CMK (cell line): ENCODE measurements at places on chromosomes 5 and 9.
A peak's percentile ranks its signal among the peaks of the same experiment; 100 is the strongest.

- DNase-seq = no peak
Observed at GRCh38 chr5:68352166-68352565, 136.6 kb downstream of the PIK3R1 start.

DNA sequence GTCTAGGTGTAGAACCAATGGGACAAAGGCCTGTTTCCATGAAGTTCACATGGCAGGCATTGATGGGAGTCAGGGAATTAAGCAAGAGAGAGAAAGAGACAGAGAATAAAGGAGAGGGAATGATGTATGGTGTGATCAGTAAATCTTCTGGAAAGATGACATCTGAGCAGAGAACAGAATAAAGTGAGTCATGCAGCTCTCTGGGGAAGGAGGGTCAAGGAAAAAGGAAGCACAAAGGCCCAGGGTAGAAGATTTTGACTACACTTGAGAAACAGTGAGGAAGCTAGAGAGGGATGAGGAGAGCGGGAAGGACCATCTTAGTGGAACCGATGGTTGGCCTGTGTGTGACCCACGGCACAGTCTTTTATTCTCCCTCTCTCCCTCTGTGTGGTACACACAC is 425.9 kb downstream of the SPOCK1 start:
- DNase-seq = no peak

DNA sequence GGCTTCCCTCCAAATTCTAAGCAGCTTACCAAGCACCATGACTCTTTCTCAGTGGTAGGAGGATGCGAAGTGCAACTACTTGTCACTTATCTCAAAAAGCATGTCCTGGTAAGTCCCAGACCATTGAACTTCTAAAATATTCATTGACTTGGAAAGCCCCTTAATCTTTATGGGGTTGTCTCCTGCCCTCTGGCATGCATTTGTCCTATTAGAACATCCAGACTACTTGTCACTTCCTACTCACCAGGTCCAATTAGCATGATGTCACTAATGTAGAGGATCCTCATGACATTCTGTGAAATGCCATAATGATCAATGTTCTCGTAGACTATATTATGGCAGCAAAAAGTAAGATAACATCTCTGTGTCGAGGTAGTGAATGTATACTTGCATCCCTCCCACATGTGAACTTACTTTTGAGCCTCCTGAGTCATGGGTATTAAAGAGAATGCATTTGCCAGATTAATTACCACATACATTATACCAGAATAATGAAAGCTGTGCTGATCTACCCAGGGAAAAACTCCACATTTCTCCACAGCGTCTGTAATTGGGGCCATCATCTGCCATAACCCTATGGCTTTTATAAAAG is 63.5 kb upstream of the RAD23B start:
- DNase-seq = no peak

- no peak for DNase-seq
Observed at GRCh38 chr9:121886759-121887485, 206.2 kb downstream of the TTLL11 start.

DNA sequence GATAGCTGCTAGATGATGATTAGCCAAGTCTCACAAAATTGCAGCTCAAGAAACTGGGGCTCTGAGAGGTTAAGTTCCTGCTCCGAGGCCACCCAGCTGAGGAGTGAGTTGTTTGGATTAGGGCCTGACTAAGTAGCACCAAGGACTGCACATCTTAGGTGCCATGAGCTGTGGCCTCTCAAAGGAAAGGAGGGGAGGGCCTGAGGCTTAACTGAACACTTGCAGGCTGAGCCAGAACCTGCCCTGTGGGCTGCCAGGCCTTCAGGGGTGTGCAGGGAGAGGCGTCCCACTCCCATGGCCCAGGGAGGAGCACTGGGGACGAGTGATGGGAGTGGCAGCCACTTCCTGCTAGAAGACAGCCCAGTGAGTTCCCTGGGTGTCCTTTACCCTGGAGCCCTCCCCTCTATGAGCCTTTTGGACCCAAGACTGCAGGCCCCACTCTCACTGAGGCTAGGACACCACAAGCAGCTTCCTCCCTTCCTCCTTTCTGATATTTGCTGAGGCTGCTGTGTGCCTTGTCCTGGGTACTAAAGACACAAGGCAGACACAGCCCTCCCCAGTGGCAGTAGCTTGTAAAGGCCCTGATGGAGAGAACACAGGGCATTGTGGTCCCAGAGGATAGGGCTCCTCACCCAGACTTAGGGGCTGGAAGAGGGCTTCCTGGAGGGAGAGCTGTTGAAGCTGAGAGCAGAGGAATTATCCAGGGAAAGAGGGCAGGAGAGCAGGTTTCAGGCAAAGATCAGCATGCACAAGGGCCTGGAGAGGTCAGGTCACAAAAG is 22.1 kb downstream of the LMX1B start:
- DNase-seq = no peak

DNA sequence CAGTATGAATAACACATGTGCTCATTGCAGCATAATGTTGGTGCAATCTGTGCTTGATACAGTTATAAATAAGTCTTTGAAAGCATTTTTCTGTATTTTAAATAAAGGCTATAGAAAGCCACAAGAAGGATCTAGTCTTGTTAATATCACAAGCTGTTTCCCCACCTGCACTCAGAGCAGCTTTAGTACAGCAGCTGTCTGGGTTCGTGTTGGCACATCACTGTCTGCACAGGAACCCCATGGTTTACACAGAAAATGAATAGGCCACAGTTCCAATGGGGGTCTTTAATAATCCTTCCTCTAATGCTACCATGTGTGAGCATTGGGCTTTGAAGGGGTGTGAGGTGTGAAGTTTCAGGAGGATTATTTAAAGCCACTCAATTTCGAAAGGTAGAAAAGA is 2269.7 kb downstream of the MAT2B start:
- no peak for DNase-seq

- DNase-seq = no peak
Observed at GRCh38 chr9:98838155-98838867, 30.8 kb downstream of the GALNT12 start.

DNA sequence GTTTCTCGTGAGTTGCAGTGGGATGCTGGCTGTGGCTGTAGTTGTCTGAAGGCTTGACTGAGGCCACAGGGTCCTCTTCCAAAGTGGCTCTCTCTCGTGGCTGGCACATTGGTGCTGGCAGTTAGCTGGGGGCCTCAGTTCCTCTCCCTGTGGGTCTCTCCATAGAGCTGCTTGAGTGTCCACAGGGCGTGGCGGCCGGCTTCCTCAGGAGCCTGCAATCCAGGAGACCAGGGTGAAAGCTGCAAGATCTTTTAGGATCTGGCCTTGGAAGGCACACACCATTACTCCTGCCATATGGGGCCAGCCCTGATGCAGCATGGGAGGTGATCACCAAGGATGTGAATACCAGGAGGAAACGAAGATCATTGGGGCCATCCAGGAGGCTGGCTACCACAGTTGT is 41.1 kb downstream of the ANKRD33B start:
- no peak for DNase-seq

DNA sequence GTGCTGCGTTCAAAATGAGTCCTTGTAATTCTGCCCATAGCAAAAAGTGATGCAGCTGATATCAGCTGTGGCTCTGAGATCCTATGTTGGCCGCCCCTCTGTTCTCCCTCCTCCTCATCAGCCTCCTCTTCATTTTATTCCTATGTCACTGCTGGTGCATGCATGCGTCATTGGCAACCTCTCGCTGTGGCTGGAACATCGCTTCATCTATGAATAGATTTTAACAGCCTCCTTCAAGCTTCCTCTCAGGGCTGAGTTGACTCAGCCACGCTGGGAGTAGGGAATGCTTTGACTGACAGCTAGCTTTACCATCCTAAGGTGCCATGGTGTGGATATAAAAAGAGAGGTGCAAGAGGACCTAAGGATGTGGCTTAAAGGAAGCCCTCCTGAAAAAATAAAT is 303.5 kb downstream of the PLK2 start:
- DNase-seq = no peak

DNA sequence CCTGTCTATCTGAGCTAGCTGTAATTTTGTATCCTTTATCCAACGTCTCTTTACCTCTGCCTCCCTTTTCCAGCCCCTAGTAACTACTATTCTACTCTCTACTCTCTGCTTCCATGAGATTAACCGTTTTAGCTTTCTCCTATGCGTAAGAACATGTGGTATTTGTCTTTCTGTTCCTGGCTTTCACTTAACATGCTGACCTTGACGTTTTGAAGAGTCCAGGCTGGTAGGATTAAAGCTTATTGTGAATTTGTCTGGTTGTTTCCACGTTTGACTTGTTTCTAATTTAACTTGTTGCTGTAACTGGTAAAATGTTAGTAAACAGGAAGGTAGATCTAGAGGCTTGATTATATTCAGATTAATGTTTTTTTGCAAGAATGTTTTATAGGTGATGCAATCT is 385.3 kb downstream of the PSAT1 start:
- no peak for DNase-seq

DNA sequence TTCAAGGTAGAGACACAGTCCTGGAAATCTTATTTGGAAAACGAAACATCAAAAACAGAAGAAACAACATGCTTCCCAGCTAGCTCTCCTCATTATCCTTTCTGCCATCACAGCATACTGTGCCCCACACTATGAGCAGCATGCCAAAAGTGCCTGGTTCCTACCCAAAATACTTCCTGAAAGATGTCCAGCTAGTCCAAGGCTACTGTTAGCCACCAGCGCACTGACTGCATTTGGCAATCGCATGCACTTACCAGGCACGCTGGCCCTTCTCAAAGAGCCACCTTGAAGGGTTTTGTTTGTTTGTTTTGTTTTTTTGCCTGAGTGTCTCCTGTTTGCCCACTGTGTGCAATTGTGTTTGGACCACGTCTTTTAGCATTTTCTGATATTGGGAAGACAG is 6.8 kb downstream of the HSPB3 start:
- DNase-seq = no peak

GRCh38 chr9:2336055-2336454 is 285.5 kb upstream of the VLDLR start:
- no peak for DNase-seq

DNA sequence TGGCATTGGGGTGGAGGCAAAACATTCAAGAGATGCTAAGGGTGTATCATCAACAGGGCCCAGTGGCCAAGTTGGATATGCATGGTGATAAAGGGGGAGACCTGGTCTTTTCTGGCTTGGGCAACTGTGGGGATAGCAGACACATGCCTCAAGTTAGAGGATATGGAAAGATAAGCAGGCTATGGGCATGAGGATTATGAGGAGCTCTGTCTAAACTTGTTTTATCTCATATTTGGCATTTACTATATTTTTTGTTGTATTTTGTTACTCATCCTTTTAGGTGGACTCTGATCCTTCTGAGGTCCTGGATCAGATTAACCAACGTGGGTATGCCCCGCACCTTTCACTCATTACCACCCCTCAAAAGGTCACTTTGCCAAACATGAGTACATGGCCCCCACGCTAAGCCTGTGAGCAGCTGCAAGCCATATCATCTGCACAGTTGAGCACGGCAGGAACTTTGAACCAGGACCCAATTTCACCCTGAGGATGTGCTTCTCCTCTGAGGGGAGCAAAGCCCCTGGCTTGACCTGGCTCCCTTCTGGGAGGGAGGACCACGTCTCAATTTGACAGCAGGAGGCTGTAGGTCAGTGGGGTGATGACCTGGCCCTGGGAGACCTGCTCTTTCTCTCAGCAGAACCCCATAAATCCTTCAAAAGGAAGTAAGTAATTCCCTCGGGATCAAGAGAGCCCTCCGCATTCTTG is 71.1 kb upstream of the CD180 start:
- DNase-seq = no peak

DNA sequence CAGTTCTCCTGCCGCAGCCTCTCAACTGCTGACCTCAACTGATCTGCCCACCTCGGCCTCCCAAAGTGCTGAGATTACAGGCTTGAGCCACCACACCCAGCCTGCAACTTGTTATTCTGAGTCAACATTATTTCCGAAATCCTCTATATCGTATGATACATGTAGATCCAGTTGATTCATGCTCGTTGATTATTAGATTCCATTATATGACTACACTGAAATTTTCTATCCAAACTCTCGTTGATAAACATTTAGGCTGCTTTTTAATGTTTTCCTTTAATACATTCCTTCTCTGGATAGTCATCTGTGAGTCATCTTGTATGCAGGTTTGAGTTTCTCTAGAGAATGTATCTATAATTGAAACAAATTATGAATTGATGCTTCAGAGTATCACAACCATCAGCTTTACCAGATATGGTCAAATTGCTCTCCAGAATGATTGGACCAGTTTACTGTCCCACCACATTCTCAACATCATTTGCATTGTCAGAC is 4.1 kb downstream of the CDK7 start:
- DNase-seq = no peak

GRCh38 chr5:18745042-18745987 is 1111.1 kb downstream of the TAF11L14 start:
- peak; percentile 12 for DNase-seq
